ENCODE measurements at places on chromosomes 11 and 22.

DNA sequence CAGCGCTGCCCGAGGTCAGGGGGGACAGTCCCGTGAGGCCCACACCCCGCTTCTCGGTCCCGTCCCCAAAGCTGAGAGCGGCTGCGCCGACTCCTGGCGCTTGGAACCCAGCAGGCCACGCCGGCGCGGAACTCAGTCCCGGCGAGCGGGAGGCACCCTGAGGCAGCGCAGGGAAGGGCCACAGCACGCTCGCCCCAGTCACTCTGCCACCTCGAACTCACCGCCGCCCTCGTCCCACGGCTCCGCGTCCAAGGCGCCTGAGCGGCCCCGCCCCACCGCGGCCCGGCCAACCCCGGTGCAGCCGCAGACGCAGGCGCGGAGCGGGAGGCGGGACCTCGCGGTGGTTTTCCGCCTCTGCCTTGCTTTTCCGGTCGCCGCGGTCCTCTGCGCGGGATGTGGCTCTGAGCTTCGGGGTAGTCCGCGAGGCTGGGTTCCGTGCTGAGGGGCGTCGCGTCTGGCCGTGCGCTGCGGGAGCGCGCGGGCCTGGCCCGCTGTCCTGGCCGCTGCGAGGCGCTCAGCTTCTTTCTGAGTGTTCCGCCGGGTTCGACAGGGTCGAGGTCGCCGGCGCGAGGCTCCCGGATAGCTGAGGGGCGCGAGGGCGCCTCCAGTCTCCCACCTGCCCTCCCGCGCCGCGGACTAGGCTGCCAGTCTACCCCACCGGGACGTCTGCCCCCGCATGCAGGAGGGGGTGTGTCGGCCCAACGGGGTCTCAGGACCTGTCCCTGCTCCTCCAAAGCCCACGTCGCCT is at the start of gene CDPF1:
Gene CDPF1 (minus strand): TSS at position 259 of the 748 bp plus-strand sequence. CDS start 2,009 bp downstream, outside the sequence.
- peak; percentile 84 for DNase-seq

DNA sequence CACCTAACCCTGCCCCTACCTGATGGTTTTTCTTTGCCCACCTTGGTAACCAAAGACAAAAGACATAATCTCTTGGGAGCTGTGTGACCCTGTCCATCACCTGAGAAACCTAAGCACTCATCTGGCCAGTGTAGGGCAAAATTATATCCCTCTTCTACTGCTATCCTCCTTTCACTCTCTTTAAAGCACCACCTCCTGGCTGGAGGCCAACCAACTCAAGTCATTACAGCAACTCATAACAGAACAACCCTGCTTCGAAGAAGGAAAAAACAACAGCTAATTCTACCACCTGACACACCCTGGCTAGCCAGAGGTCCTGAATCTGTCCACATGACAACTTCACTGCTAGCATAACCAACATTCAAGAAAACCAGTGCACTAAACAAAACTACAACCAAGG is 45.5 kb downstream of the GAS2 start:
- DNase-seq: no peak

- DNase-seq: no peak
Measured at GRCh38 chr11:21485006-21485405, 707.9 kb upstream of the ANO5 start.

- peak; percentile 99 for DNase-seq
Measured at GRCh38 chr11:65919141-65919572, at the start of gene DRAP1. Gene DRAP1, plus strand, starts transcription at chr11:65919426. Its CDS starts 76 bp downstream, at chr11:65919502.

DNA sequence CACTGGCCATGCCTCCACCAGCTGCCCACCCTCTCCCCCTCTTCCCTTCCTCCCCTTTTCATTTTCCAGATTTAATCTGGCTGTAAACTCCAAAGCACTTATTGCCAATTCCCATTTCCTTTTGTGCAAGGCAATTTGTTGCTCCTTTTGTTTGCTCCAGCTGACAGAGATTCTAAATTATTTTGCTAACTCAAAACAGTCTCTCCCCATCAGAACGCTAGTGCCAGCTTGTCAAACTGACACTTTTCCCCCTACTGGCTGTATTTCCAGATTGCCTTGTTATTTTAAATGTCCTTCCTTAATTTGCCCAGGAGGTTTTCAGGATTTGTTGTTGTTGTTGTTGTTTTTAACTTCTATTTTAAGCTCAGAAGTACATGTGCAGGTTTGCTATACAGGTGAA is 57.0 kb upstream of the PAK1 start:
- no peak for DNase-seq

DNA sequence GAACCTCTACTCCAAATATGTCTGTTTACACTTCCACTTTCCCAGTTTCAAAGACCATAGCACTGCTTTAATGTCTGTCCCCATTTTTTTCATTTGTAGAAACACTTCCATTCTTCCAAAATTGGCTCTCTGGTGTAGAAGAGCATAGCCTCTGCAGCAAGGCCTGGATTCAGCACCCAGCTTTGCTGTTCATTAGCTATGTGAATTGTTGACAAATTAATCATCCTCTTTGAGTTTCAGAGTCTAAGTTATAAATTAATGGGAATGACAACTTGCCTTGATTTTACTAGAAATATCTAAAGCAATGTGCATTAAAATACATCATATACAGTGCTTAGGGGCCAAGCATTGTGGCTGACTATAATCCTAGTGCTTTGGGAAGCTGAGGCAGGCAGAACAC is 22.4 kb downstream of the GRIA4 start:
- no peak for DNase-seq

GRCh38 chr22:37336579-37336978 is 54.3 kb downstream of the CYTH4 start:
- DNase-seq: no peak

DNA sequence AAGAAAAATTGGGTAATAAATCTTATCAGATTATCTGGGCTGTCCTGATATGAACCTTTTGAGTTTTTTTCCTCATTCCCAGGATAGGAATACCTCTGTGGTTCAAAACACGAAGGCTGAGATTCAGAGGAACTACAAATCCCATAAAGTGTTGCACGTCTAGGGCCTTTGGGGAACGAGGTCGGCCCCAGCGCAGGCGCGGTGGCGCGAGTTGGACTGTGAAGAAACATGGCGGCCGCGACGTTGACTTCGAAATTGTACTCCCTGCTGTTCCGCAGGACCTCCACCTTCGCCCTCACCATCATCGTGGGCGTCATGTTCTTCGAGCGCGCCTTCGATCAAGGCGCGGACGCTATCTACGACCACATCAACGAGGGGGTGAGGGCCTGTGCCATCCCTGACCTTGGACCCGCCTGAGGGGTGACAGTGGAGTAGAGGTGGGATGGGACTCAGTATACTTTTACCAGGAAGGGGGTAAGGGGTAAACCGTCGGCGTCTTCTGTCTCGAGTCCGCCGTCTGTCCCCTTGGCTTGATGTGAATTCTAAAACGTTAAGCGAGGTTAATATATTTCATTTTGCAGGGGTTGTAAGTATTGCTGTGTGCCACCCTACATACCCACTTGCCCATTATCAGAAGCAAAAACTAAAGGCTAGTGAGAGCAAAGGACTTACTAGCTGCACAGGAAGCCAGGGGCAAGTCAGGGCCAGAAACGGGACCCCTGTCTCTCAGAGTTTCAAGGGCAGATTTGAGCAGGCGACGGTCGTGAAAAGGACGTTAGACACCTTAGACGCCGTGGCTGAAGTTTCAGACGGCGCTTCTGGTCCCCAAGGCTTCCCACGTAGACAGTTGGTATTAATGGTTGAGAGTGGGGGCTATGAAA is at the start of gene UQCR10:
Gene UQCR10 (plus strand): TSS at position 199 of the 881 bp plus-strand sequence. CDS start 30 bp downstream, at position 229.
- DNase-seq: peak; percentile 95

DNA sequence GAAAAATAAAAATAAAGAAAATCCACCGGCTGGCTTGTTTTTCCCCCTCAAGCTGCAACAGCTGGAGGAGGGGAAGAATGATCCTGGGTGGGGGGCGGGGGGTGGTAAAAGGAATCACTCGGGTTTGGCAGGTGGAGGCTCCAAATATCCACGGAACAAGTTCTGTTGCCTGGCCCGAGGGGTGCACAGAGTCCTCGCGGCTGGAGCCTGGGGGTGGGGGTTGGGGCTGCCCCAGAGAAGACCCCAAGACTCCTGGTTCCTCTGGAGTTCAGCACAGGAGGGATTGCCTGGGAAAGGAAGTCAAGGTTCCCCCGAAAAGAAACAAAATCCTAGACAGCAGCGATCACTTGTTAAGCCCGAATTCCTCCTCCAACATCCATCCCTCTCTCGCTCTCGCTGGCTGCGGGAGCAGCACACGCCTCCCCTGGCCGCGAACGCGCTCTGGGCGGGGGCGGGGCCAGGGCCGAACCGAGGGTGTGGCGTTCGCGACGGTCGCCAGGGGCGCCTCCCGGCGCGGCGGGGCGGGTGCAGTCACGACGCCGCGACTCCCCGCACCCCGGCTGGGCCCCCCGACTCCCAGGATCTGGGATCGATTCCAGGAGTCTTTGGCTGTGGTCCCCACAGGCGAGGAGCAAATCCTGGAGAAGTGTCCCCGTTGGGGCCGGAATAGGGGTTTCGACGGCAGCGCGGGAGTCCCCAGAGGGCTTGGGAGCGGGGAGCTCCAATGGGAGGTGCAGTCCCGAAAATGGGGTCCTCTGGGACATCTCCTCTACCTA is at the start of gene KCNA4:
Gene KCNA4 (minus strand): TSS at position 443 of the 776 bp plus-strand sequence. CDS start 4,352 bp downstream, outside the sequence.
- DNase-seq: no peak

DNA sequence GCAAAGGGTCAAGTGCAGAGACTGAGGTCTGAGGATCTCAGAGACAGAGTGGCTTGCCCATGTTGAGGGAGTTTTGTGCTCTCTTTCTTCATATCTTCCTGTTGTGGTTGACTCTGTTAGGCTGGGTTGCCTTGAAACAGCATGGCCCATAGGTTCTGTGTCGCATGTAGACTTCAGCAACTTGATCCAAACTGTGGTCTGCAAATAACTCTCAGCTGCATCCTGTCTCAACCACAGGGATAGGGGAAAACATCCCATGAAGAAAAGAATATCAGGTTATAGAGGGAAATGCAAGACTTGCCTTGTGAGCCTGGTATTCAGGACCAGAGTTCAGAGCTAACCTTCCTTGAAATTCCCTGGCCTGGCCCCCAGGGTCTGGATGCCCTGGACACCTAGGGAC is 69.4 kb downstream of the FLI1 start:
- no peak for DNase-seq

- no peak for DNase-seq
Measured at GRCh38 chr11:30314625-30315024, 8.3 kb upstream of the ARL14EP start.

GRCh38 chr11:119179983-119180382 is 5.3 kb upstream of the NHERF4 start:
- DNase-seq: no peak

GRCh38 chr11:35088226-35088625 is 50.7 kb upstream of the CD44 start:
- no peak for DNase-seq

GRCh38 chr11:83097429-83098075 is 25.9 kb upstream of the RAB30 start:
- no peak for DNase-seq

DNA sequence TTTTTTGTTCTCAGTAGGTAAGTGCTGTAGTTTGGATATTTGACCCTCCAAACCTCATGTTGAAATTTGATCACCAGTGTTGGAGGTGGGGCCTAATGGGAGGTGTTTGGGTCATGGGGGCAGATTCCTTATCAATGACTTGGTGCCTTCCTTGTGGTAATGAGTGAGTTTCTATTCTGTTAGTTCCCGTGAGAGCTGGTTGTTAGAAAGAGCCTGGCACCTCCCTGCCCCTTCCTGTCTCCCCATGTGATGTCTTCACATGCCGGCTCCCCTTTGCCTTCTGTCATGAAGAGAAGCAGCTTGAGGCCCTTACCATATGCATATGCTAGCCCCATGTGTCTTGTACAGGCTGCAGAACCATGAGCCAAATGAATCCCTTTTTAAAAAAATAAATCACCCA is 138.3 kb downstream of the TMEM135 start:
- DNase-seq: no peak

DNA sequence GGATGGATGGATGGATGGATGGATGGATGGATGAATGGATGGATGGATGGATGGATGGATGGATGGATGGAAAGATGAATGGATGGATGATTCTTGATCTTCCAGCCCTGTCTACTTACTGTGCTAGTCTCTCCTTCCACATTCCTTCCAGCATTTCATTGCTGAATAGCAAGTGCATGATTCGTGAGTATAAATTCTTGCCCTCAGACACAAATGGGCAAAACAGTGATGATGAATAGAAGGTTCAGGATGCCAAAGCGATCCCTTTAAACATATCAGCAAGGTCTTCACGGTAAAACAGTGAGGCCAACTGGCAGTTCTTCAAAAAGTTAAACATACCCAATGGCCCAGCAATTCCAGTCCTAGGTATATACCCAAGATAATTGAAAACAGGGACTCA is 400.2 kb downstream of the MN1 start:
- no peak for DNase-seq

Data from naive thymus-derived CD8-positive, alpha-beta T cell (primary cell).